EL (cell line): ENCODE measurements at places on chromosomes 3 and 15.

GRCh38 chr3:30964612-30965011 is 70.2 kb upstream of the GADL1 start:
- DNase-seq: no peak

DNA sequence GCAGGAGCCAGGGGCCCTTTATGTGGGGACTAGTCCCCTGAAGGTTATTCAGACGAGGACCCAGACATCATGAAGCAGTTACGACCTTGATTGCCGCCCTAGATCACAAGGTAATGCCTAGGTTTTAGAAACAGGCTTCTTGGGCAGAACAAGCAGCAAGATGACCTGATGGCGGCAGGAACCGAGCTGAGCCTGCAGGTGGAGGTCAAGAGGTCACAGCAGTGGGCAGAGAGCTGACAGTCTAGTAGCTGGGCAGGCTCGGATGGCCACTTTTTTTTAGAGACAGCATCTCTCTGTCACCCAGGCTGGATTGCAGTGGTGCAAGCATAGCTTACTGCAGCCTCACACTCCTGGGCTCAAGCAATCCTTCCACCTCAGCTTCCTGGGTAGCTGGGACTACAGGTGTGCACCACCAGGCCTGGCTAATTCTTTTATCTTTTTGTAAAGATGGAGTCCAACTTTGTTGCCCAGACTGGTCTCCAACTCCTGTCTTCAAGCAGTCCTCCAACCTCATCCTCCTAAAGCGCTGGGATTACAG is 83.5 kb upstream of the ABHD17C start:
- DNase-seq: no peak

DNA sequence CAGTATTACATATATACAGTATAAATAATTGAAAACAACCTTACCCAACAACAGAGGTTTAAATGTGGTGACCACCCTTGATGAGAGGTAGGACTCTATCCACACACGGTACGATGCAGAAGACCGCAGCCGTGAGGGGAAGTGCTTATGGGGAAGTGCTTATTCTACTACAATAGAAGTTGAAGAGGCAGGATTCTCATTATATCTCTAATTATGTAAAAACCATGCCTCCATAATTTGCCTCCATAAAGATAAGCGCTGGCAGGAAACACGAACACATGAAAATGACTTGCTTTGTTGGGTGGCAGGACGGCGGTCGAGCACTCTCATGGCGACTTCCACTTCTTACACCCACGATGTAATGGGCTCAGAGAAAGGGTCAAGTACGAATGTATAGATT is 7.2 kb upstream of the MUC13 start:
- DNase-seq: no peak

DNA sequence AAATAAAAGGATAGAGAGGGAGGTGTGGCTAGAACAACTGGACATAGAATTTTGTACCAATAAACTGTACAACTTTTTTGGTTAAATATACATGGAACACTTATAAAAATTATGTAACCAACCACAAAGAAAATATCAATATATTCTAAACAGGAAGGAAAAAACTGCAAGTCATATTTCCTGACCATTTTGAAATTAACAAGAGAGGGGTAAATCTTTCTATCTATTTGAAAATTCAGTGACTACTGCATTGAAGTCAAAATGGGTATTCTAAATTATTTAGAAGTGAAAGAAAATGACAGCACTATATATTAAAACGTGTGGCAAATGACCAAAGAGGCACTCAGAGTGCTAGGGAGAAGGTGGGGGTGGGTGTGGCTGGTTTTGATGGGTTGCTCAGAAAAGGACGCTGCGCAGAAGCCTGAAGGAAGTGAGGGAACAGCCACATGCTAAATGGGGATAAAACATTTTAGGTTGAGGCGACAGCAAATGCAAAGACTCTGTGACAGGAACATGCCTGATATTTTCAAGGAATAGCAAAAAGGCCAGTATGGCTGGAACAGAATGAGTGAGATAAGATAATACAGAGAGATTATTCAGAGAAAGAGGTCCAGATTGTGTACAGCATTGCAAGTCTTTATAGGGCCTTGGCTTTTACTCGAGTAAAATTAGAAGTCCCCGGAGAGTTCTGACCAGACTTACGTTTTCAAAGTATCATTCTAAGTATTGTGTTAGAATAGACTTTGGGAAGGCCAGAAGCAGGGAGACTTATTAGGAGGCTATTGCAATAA is 41.1 kb downstream of the ERICH6 start:
- DNase-seq: no peak

DNA sequence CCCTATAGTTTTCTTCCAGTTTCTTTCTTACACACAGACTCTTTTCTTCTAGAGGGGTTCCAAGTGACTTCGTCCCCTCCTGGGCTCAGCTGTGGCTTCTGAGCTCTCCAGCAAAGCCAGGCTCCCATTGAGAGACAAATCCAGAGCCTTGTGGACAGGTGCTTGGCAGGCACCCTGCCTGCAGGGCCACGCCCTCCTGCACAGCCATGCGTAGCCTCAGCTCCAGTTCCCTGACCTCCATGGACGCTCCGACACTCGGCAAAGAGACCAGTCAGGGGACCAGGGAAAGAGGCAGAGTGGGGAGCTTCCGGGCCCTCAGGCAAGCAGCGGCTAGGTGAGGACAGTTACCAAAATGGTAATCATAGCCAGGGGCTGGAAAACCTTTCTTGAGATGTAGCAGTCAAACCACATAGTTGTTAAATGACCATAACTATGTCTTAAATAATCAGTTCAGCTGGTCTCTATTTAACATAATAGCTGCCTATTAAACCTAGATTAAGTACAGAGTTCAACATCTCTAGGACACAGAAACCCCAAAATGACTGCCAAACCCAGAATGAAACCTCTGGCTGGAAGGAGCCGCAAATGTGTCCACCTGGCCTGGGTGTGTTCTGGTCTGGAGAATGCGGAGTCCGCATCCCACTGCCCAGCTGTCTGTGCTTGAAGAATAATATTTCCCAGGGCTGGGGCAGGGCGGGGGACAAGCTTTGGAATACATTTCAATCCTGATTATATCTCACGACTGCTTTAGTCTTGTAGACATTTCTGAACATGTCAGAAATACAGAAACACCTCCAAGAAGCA is 69.3 kb upstream of the RGMA start:
- no peak for DNase-seq

GRCh38 chr3:149332771-149333170 is 665 bp downstream of the TM4SF18 start:
- no peak for DNase-seq

GRCh38 chr3:151425627-151426340 is 35.1 kb downstream of the IGSF10 start:
- DNase-seq: peak; percentile 46

DNA sequence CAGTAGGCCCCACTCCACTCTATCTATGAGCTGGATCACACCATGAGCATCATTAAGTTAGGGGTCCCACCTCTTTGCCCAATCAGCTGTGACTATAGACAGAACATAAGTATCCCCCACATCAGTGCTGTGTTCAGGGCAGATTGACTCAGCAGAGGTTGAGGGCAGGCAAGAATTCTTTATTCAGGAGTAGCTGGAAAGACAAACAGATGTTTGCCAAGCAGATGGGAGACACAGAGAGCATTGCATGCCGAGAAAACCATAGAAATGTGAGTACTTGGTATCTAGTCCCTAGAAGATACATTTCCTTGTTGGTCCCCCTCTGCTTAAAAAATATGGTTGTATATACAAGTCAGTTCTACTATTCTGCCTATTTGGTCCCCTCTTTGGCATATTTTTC is 440.8 kb downstream of the RAP2B start:
- DNase-seq: no peak

DNA sequence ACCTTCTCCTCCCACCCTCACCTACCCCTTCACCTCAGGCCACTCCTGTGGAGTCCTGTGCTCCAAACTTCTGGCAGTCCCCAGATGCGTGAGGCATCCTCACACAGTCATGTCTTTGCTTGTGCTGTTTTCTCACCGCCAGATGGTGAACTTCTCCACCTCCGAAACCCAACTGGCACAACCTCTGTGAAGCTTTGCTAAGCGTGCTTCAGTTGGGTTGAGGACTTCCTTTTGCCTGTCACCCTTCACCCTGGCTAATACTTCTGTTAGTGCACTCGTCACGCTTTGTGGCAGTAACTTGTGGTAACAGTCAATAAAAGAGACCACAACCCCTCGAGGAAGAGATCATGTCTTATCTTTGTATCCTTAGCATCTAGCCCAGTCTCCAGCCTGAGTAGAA is 42.0 kb upstream of the SKOR1 start:
- DNase-seq: no peak
